ENCODE measurements at places on chromosomes 1 and 21. TPM values are rescaled to one million over a fixed set of nuclear protein-coding genes. Genes with fewer than 3 reads are reported as not detected.

GRCh38 chr1:201709564-201710295 lies 119.2 kb upstream of the IPO9 start:
- peak; percentile 31 for DNase-seq

DNA sequence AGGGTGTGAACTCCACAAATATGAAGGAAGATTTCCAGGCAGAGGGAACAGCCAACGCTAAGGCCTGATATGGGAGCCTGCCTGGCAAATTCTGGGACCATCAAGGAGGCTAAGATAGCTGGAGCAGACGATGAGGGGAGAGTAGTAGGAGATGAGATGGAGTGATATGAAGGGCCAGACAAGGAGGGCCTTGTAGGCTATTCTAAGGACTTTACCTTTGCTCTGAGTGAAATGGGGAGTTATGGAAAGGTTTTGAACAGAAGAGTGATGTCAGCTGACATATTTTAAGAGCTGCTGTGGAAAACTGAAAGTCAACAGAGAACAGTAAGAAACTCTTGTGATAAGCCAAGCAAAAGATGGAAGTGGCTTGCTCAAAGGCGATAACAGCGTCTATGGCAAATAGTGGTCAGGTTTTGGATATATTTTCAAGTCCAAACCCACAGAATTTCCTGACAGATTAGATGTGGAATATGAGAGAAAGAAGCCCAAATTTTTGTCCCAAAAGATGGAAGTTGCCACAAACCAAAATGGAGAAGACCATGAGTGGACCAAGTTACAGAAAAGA lies 2.1 kb upstream of the TP53BP2 start:
- no peak for DNase-seq

ESPN gene
- total RNA-seq: 1.0 TPM

DNA sequence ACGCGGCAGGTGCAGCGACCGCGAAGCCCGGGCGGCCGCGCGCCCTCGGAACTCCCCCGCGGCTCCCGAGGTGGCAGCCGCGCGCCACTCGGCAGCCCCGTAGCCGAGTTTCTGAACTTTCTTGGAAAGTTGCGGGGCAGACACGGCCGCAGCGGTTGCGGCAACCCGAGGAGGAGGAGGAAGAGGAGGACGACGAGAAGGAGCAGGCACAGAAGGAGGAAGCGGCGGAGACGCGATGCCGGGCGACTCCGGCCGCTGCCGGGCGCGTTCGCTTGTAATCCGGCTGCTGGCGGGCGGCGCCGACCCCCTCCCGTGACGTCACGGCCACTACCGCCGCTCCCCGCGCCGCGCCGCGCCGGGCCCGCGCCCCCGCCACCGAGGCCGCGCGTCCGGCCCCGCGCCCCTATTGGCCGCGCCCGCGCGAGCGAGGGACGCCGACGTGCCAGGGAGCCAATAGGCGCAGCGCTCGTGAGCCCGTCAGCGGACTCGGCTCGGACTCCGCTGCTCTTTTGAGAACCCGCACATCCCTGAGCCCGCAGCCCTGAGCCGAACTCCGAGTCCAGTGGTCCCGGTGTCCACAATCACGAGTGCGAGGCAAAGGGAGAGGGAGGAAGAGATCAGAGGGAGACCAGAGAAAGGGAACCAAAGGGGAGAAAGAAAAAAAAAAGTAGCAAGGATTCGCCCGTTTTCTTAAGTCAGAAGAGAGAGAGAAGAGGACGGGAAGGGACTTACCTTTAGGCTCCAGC lies 736 bp upstream of the BARHL2 start:
- DNase-seq: no peak

GRCh38 chr1:177937931-177938330 lies 31.9 kb downstream of the SEC16B start:
- no peak for DNase-seq

LRRC38 gene
- total RNA-seq: not detected

DNA sequence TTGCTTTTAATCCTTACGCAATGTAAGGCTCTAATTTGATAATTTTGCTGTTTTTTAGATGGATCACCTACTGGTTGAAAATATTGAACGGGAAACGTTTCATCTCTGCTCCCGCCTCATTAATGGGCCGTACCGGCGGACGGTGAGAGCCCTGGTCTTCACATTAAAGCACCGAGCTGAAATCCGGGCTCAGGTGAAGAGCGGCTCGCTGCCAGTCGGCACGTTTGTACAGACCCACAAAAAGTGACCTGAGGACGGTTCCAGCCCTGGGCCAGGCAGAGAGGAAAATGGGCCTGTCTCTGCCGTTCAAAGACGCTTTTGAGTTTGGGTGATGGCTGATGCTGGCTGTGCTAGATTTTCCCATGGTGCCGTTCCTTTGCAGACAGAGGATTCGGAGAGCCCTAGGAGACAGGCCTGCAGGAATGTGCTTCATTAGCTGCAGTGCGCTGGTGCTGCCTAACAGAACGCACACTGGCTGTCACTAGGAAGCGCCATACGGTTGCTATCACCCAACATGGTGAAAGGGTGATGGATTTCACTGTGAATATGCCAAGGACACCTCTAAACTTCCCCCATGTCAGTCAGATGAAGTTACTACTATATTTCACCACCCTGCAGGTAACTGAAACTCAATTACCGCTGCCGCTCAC lies 42.9 kb downstream of the TCEANC2 start:
- DNase-seq: no peak

IL22RA1 gene
- total RNA-seq: not detected

MTFR1L gene
- 29.6 TPM for total RNA-seq

GRCh38 chr1:91844862-91845528 lies 41.0 kb downstream of the TGFBR3 start:
- DNase-seq: no peak

DNA sequence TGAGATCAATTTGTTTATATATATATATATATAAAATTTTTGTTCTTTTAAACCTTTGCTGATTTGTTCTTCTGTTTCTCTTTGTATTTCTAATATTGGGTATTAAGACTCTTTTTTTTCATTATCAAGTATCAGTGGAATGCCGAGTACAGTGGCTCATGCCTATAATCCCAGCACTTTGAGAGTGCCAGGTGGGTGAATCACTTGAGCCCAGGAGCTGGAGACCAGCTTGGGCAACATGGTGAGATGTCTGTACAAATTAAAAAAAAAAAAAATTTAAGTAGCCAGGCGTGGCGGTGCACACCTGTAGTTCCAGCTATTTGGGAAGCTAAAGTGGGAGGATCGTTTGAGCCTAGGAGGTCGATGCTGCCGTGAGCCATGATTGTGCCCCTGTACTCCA lies 67.1 kb downstream of the MAST2 start:
- DNase-seq: no peak

ADAM30 gene
- not detected for total RNA-seq

GRCh38 chr1:2987773-2988172 lies 33.5 kb upstream of the ACTRT2 start:
- no peak for DNase-seq

FCER1G gene
- total RNA-seq: 0.71 TPM
